Effector memory CD4-positive, alpha-beta T cell (primary cell): ENCODE measurements at places on chromosomes 3 and 15.

GRCh38 chr3:119350114-119350513, 55.9 kb downstream of the ARHGAP31 start:
- no peak for DNase-seq

DNA sequence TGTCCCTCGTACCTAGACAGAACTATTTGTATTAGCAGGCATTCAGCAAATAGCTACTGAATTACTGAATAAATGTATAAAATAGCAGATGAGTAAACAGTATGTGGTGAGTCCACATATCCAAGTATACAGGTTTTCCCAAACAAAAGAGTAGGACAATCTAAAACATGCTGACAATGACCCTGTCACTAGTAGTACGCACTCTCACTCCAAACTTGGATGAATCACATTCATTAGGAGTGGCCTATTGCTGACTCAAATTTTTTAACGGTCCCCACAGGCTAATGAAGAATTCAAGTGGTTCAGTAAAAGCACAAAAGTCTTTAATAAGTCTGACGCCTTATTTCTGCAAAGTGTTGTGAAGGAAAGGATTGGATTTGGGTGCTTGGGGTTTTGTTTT, 449.3 kb upstream of the THBS1 start:
- no peak for DNase-seq

DNA sequence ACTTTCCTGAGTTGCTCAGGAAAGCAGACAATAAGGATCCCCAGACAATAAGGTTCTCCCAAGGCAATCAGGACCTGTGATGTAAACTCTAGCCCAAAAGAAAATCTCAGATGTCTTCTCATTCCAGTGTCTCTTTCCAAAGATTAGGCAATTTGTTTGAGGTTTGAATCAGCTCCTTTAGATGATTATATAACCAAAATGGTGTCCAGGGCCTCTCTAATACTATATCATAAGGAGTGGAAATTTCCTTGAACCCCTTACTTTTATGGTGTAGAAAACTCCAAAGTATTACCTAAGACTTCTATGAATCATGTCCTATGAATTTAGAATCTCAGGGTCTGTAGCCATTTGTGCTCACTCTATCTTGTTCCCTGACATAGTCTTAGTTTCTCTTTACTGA, 65.9 kb downstream of the GPR176 start:
- DNase-seq, result no peak

- DNase-seq, result no peak
Measured at GRCh38 chr15:25245801-25246622, 192.8 kb downstream of the UBE3A start.

GRCh38 chr3:172204716-172205115, 165.3 kb downstream of the FNDC3B start:
- no peak for DNase-seq
